ENCODE measurements at places on chromosomes 5 and 9. TPM values are rescaled to one million over a fixed set of nuclear protein-coding genes. Genes with fewer than 3 reads are reported as not detected.

POU5F2 gene
- total RNA-seq = 4.7 TPM

SPINK13 gene
- not detected for total RNA-seq

PCBD2 gene
- total RNA-seq = 7.3 TPM

PCDHB15 gene
- 5.4 TPM for total RNA-seq

LHFPL2 gene
- 34.3 TPM for total RNA-seq

SLC4A9 gene
- not detected for total RNA-seq

LRRC19 gene
- total RNA-seq = not detected

SLIT3 gene
- 19.3 TPM for total RNA-seq

NR6A1 gene
- total RNA-seq = 1.7 TPM

NDST1 gene
- total RNA-seq = 137 TPM

RANBP6 gene
- 19.9 TPM for total RNA-seq

IL6ST gene
- 466 TPM for total RNA-seq

BARX1 gene
- total RNA-seq = not detected

TMEM252 gene
- total RNA-seq = not detected

PDLIM4 gene
- total RNA-seq = 55.3 TPM

DNA sequence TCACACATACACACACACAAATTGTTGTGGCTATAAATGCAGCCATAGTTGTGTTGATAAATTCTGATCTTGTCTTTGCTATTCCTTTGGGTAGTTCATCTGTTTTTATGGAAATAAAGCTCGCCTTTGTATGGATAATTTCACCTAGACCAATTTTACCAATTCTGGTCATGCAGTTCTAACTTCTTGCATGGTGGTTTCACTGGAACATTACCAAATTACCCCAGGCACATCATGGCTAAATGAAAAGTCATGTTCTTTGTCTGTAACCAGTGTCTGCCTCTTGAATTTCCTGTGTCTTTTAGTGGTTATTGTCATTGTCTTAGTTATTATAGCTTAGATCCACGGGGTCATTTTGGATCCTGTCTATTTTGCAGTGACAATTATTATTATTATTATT lies 50.3 kb upstream of the TMC1 start:
- no peaks in the 10 kb centered on the region for H3K36me3 ChIP-seq
- no peak overlapping the region for H3K4me3 ChIP-seq

DNA sequence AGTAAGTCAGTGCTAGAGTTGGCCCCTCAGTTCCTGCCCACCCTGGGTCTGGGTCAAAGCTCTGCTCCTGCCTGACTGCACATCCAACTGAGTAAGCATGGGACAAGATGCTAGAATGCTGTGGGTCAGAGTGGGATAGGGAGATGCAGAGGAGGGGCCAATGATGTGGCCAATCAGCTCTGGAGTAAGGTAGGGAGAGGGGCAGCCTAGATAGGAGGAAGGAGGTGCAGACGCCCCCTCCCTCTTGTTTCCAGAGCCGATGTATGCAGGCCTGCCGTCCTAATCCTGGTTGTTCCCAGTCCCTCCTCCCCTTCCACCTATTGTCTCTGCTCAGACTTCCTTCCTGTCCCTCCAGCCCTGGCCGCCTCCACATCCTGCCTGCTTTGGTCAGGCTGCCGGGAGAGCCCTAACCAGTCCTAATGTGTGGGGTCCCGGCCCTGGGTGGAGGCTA lies 1.3 kb downstream of the ARAP3 start:
- H3K36me3 ChIP-seq = no peaks in the 10 kb centered on the region
- peaks cover 14% of the 10 kb centered on the region for H3K4me1 ChIP-seq
- H3K27ac ChIP-seq = peak overlapping the region; percentile 89
- H3K27me3 ChIP-seq = no peaks in the 10 kb centered on the region
- peak overlapping the region; percentile 57 for H3K4me3 ChIP-seq

GRCh38 chr9:90834828-90835595 lies 33.4 kb downstream of the SYK start:
- no peaks in the 10 kb centered on the region for H3K36me3 ChIP-seq
- H3K27ac ChIP-seq = no peak overlapping the region
- DNase-seq = no peak
- no peaks in the 10 kb centered on the region for H3K27me3 ChIP-seq
- H3K4me1 ChIP-seq = no peaks in the 10 kb centered on the region
- H3K4me3 ChIP-seq = no peak overlapping the region

GRCh38 chr9:126430124-126430523 lies 103.5 kb downstream of the MVB12B start:
- no peaks in the 10 kb centered on the region for H3K27me3 ChIP-seq
- H3K36me3 ChIP-seq = no peaks in the 10 kb centered on the region
- H3K4me3 ChIP-seq = no peak overlapping the region
- no peak for DNase-seq

- no peak overlapping the region for H3K27ac ChIP-seq
- no peaks in the 10 kb centered on the region for H3K27me3 ChIP-seq
Measured at GRCh38 chr5:133460172-133460758, 152.1 kb downstream of the FSTL4 start.

GRCh38 chr5:89435347-89435746 lies 552.4 kb upstream of the MEF2C start:
- no peak for DNase-seq
- H3K36me3 ChIP-seq = no peaks in the 10 kb centered on the region
- no peaks in the 10 kb centered on the region for H3K4me1 ChIP-seq

- H3K36me3 ChIP-seq = peaks cover 6% of the 10 kb centered on the region
- peaks cover 56% of the 10 kb centered on the region for H3K4me1 ChIP-seq
- no peak for DNase-seq
- no peak overlapping the region for H3K4me3 ChIP-seq
- peak overlapping the region; percentile 88 for H3K27ac ChIP-seq
Measured at GRCh38 chr5:32230356-32231099, 56.4 kb upstream of the GOLPH3 start.

DNA sequence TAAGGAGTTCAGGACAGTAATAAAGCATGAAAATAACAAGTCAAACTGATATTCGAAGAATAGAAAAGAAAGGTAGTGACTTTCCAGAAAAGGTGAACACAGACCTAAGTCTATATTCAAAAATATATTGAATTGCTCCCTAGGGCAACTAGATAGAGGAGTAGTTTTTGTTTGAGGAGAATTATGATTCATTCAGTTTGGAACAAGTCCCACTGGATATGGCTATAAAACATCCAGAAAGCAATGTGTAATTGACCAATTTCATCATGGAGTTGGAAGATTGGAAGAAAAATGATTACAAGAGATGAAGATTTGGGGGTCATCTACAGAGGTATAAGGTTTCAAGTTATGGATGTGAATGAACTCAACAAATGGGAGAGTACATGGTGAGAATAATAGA lies 117.5 kb upstream of the ZNF462 start:
- H3K27me3 ChIP-seq = no peaks in the 10 kb centered on the region
- no peak overlapping the region for H3K4me3 ChIP-seq
- no peak overlapping the region for H3K27ac ChIP-seq
- DNase-seq = no peak
- no peaks in the 10 kb centered on the region for H3K4me1 ChIP-seq

- H3K27ac ChIP-seq = no peak overlapping the region
- DNase-seq = no peak
- H3K4me3 ChIP-seq = no peak overlapping the region
- peaks cover 28% of the 10 kb centered on the region for H3K4me1 ChIP-seq
Measured at GRCh38 chr9:124855944-124856765, 2.9 kb downstream of the WDR38 start.

DNA sequence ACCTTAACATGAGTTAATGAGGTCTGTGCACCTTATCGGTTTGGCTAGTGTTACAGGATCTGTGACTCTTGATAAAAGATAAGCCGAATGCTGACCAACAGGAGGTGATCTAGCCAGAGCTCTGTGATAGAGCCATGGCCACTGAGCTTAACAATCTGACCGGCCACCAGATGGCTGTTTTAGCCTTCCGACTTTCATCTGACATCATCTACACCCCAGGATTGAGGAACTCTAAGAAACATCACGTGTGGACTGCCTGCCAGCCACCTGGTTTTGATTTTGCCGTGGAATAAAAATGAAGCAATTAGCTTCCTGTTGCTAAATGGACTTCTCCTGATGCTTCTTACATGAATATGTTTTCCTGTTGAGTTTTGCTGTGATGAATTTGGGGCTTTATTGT lies 281.3 kb downstream of the CEMIP2 start:
- no peaks in the 10 kb centered on the region for H3K4me1 ChIP-seq
- H3K4me3 ChIP-seq = no peak overlapping the region
- peak; percentile 23 for DNase-seq
- H3K36me3 ChIP-seq = no peaks in the 10 kb centered on the region

DNA sequence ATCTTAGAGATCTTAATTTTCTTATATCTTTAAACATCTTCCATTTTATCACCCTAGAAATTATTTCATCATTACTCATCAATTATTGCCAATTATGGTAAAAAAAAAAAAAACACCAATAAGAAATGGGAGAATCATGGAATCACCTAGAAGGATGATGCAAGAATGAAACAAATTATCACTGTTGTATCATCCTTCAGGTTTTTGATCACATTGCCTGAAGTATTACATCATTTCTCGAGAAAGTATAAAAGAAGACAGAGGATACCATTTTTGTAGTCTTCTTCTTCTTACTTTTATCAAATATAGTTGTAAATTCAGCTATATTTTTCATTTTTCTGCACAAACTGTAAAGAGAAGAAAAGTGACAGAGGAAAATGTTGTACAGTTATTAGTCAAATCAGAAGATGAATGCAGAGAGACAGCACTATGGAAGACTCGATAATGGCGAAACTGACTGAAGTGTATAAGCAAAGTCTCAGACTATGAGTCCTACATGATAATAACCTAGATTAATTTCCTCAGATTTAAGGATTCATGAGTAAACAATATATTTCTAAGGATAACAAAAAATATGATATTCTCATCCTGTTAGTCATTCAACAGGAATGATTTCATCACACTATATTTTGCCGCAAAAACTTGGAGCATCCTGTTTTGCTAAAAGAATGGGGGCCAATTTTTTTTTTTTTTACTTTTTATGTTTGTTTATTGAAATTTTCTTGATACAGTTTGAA lies 5.9 kb upstream of the STC2 start:
- DNase-seq = no peak
- no peak overlapping the region for H3K4me3 ChIP-seq
- H3K36me3 ChIP-seq = no peaks in the 10 kb centered on the region
- H3K4me1 ChIP-seq = peaks cover 6% of the 10 kb centered on the region
- no peak overlapping the region for H3K27ac ChIP-seq
- no peaks in the 10 kb centered on the region for H3K27me3 ChIP-seq

- H3K27me3 ChIP-seq = no peaks in the 10 kb centered on the region
- H3K4me1 ChIP-seq = no peaks in the 10 kb centered on the region
- H3K4me3 ChIP-seq = no peak overlapping the region
- no peak for DNase-seq
- H3K27ac ChIP-seq = no peak overlapping the region
- no peaks in the 10 kb centered on the region for H3K36me3 ChIP-seq
Measured at GRCh38 chr5:77230727-77231470, 20.4 kb downstream of the PDE8B start.

DNA sequence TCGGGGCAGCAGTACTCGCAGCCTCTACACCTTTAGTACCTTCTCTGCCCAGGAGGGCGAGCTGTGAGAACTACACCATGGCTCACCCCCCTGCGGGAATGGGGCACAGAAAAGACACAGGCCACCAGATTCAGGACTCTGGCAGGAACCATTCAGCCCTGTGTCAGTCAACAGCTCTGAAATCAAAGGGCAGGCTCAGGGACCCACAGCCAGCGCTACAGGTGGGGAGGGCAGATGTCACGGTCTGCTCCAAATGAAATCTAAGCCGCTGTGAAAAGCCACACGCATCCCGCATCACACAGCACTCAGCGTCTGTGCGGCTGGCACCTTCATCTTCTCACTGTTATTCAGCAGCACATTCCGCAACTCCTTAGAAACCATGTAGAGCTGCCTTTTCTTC lies 27.9 kb downstream of the NSUN2 start:
- no peak for DNase-seq
- H3K27ac ChIP-seq = no peak overlapping the region
- peaks cover 46% of the 10 kb centered on the region for H3K36me3 ChIP-seq
- H3K4me1 ChIP-seq = no peaks in the 10 kb centered on the region

GRCh38 chr5:39943811-39944210 lies 519.0 kb upstream of the DAB2 start:
- DNase-seq = no peak
- H3K4me1 ChIP-seq = no peaks in the 10 kb centered on the region
- no peaks in the 10 kb centered on the region for H3K36me3 ChIP-seq
- no peaks in the 10 kb centered on the region for H3K27me3 ChIP-seq
- H3K4me3 ChIP-seq = no peak overlapping the region

GRCh38 chr5:107554776-107555424 lies 115.8 kb downstream of the EFNA5 start:
- no peak for DNase-seq
- no peak overlapping the region for H3K4me3 ChIP-seq
- no peak overlapping the region for H3K27ac ChIP-seq
- no peaks in the 10 kb centered on the region for H3K36me3 ChIP-seq
- no peaks in the 10 kb centered on the region for H3K4me1 ChIP-seq
- H3K27me3 ChIP-seq = no peaks in the 10 kb centered on the region

- H3K4me1 ChIP-seq = no peaks in the 10 kb centered on the region
- H3K36me3 ChIP-seq = no peaks in the 10 kb centered on the region
- no peak overlapping the region for H3K4me3 ChIP-seq
- no peaks in the 10 kb centered on the region for H3K27me3 ChIP-seq
Measured at GRCh38 chr5:19169426-19169825, 818.6 kb downstream of the CDH18 start.

- no peak overlapping the region for H3K27ac ChIP-seq
- no peaks in the 10 kb centered on the region for H3K27me3 ChIP-seq
- no peak overlapping the region for H3K4me3 ChIP-seq
Measured at GRCh38 chr9:77593528-77593927, 54.6 kb downstream of the GNA14 start.

- H3K4me1 ChIP-seq = no peaks in the 10 kb centered on the region
- H3K4me3 ChIP-seq = no peak overlapping the region
- no peak overlapping the region for H3K27ac ChIP-seq
Measured at GRCh38 chr9:18396102-18396728, 77.7 kb upstream of the ADAMTSL1 start.

GRCh38 chr5:172106511-172107356 lies 81.3 kb downstream of the STK10 start:
- DNase-seq = peak; percentile 55
- H3K4me1 ChIP-seq = peaks cover 4% of the 10 kb centered on the region
- H3K27ac ChIP-seq = no peak overlapping the region
- H3K27me3 ChIP-seq = no peaks in the 10 kb centered on the region
- no peaks in the 10 kb centered on the region for H3K36me3 ChIP-seq

DNA sequence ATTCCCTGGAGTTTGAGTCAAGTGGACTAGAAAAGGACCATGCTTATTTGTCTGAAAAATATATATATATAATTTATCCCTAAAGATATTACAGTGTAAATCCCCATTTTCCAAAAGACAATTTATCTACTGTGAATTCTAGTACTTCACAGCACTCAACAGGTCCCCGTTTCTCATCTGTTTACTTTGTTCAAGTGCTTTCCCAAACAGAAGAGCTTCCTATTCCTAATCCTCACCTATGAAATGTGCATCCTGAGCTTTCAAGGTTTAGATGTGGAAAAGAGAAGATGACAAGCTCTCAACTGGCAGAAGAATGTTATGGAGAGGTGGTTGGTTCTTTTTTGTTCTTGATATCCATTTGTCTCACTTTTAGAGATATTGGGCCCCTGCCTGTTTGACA lies 401.6 kb upstream of the ZNF608 start:
- H3K27me3 ChIP-seq = no peaks in the 10 kb centered on the region
- DNase-seq = no peak
- H3K27ac ChIP-seq = no peak overlapping the region
- no peaks in the 10 kb centered on the region for H3K36me3 ChIP-seq
- H3K4me3 ChIP-seq = no peak overlapping the region
- H3K4me1 ChIP-seq = peaks cover 28% of the 10 kb centered on the region

GRCh38 chr5:111706345-111706744 lies 50.6 kb downstream of the NREP start:
- no peaks in the 10 kb centered on the region for H3K27me3 ChIP-seq
- no peak overlapping the region for H3K4me3 ChIP-seq
- H3K27ac ChIP-seq = no peak overlapping the region
- DNase-seq = no peak
- no peaks in the 10 kb centered on the region for H3K36me3 ChIP-seq

GRCh38 chr9:135440620-135441019 lies 39.0 kb upstream of the PPP1R26 start:
- H3K4me3 ChIP-seq = no peak overlapping the region
- H3K4me1 ChIP-seq = no peaks in the 10 kb centered on the region
- H3K36me3 ChIP-seq = no peaks in the 10 kb centered on the region
- no peaks in the 10 kb centered on the region for H3K27me3 ChIP-seq
- DNase-seq = no peak
